Sigmoid colon (tissue), 7 donors: ENCODE measurements at places on chromosomes 16 and 17. TPM values are rescaled to one million over a fixed set of nuclear protein-coding genes. Genes with fewer than 3 reads are reported as not detected.

The PIK3R6 gene
- 0.77 TPM for polyA plus RNA-seq

GRCh38 chr17:42806249-42806648 is 7.6 kb downstream of the CNTD1 start:
- H3K4me3 ChIP-seq = no peak overlapping the region
- no peak for DNase-seq
- H3K27me3 ChIP-seq = no peaks in the 10 kb centered on the region

- no peak overlapping the region for H3K4me3 ChIP-seq
- peaks cover 11% of the 10 kb centered on the region for H3K4me1 ChIP-seq
- H3K36me3 ChIP-seq = no peaks in the 10 kb centered on the region
- no peaks in the 10 kb centered on the region for H3K27me3 ChIP-seq
- H3K27ac ChIP-seq = no peak overlapping the region
Measured at GRCh38 chr16:50265260-50265659, 1.1 kb upstream of the ADCY7 start.

The TP53TG3F gene
- polyA plus RNA-seq = not detected

The TBC1D3E gene
- polyA plus RNA-seq = not detected

- H3K4me1 ChIP-seq = no peaks in the 10 kb centered on the region
- no peaks in the 10 kb centered on the region for H3K36me3 ChIP-seq
- H3K4me3 ChIP-seq = no peak overlapping the region
- no peak overlapping the region for H3K27ac ChIP-seq
Measured at GRCh38 chr17:72158895-72159885, 38.4 kb downstream of the SOX9 start.

- no peaks in the 10 kb centered on the region for H3K4me1 ChIP-seq
- H3K4me3 ChIP-seq = no peak overlapping the region
- DNase-seq = no peak
- no peaks in the 10 kb centered on the region for H3K36me3 ChIP-seq
- H3K27ac ChIP-seq = no peak overlapping the region
Measured at GRCh38 chr16:89805136-89805905, 11.1 kb downstream of the FANCA start.

DNA sequence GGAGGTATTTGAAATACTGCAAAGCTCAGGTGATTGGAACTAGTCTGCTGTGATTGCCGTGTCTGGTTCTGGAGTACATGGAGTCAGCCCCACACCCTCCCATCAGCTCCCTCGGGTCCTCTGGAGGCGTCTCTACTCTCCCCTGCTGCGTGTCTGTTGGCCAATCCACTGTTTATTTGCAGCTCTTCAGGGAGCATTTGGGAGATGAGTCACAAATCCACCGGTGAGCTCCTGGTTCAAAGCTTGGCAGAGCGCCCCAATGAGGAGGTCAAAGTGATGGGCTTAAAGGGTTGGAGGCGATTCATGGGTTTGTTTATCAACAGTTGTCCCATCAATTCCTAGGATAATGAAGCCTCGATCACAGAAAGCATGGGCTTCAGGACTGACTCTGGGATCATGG is 14.6 kb downstream of the CALB2 start:
- DNase-seq = no peak
- H3K27ac ChIP-seq = no peak overlapping the region
- no peaks in the 10 kb centered on the region for H3K27me3 ChIP-seq

The MMP25 gene
- polyA plus RNA-seq = 1.8 TPM

DNA sequence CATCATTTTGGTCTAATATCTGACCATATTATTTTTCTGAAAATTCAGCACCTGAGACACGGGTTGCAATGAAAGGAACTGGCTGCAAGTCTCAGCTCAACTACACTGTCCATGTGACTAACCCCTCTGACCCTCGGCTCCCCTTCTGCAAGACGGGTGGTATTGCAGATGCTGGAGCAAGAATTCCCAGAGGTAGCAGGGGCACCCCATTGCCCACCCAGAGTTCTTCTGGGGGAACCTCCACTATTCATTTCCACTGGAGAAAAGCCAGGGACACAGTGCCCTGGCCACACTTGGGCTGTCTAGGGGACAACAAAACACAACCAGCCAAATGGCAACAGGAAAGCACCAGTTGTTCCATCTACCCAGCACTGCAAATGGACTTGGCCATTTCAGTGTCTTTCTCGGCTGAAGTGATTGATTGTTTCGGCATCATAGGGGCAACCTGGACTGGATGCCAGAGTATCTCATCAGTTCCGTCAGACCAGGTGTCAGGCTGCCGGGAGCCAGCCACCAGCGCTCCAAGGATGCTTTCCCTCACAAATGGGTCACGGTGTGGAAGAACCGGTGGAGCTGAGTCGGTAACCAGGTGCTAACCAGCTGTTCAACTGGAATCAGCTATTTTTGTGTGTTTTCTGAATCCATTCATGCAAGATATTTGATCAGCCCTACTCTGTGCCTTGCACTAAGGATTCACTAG is 58.1 kb downstream of the C16orf78 start:
- no peak overlapping the region for H3K4me3 ChIP-seq
- no peaks in the 10 kb centered on the region for H3K36me3 ChIP-seq
- H3K4me1 ChIP-seq = no peaks in the 10 kb centered on the region
- no peaks in the 10 kb centered on the region for H3K27me3 ChIP-seq

DNA sequence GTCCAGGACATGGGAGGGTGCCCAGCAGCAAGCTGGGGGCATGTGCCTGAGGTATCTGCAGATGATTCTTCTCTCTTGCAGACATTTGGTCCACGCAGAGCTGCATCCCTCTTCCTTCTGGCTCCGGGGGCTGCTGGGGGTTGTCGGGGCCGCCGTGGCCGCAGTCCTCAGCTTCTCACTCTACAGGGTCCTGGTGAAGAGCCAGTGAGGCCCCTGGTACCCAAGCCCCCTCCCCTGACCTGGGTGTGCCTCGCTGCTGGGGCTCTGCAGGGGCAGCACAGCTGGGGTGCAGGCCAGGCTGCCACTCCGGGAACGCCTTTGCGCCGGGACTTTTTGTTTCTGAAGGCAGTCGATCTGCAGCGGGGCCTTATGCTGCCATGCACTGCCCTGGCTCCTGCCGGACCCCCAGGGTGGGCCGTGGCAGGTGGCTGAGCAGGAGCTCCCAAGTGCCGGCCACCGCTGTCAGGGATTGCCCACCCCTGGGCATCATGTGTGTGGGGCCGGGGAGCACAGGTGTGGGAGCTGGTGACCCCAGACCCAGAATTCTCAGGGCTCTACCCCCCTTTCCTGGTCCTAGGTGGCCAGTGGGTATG is 2.0 kb upstream of the RHBDL1 start:
- no peaks in the 10 kb centered on the region for H3K4me1 ChIP-seq
- DNase-seq = no peak
- no peak overlapping the region for H3K4me3 ChIP-seq
- no peaks in the 10 kb centered on the region for H3K27me3 ChIP-seq

GRCh38 chr17:14061666-14062560 is 7.4 kb upstream of the COX10 start:
- no peak for DNase-seq
- no peaks in the 10 kb centered on the region for H3K27me3 ChIP-seq
- no peaks in the 10 kb centered on the region for H3K4me1 ChIP-seq

The HAS3 gene
- polyA plus RNA-seq = 0.60 TPM

The BEAN1 gene
- polyA plus RNA-seq = not detected

The SMG1 gene
- polyA plus RNA-seq = 6.0 TPM

The ZNF469 gene
- 0.61 TPM for polyA plus RNA-seq

DNA sequence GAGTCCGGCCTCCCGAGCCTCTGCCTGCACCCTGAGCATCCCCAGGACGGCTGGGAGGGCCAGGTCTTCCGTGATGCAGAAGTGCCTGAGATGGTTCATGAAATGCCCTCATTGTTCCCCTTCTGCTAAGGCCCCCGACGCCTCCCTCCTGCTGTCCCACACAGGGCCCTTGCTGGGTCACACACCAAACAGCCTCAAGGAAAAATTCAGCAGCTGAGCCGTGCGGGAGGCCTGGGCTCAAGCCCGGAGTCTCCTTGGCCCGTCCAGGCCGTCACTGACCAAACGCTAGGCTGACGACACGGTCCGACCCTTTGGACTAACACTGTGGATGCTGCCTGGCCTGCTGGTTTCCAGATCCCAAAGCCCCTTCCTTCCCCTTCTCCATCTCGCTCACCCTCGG is 90.2 kb downstream of the RTN4RL1 start:
- no peaks in the 10 kb centered on the region for H3K36me3 ChIP-seq
- DNase-seq = no peak
- no peaks in the 10 kb centered on the region for H3K27me3 ChIP-seq
- no peak overlapping the region for H3K27ac ChIP-seq

GRCh38 chr16:88014252-88014781 is 63.1 kb downstream of the BANP start:
- no peaks in the 10 kb centered on the region for H3K4me1 ChIP-seq
- peak overlapping the region; percentile 9 for H3K27ac ChIP-seq
- DNase-seq = no peak
- H3K27me3 ChIP-seq = no peaks in the 10 kb centered on the region
- peaks cover 26% of the 10 kb centered on the region for H3K36me3 ChIP-seq

The KRTAP4-3 gene
- not detected for polyA plus RNA-seq
